ENCODE measurements at places on chromosomes 11 and 22.
A peak's percentile ranks its signal among the peaks of the same experiment; 100 is the strongest.

DNA sequence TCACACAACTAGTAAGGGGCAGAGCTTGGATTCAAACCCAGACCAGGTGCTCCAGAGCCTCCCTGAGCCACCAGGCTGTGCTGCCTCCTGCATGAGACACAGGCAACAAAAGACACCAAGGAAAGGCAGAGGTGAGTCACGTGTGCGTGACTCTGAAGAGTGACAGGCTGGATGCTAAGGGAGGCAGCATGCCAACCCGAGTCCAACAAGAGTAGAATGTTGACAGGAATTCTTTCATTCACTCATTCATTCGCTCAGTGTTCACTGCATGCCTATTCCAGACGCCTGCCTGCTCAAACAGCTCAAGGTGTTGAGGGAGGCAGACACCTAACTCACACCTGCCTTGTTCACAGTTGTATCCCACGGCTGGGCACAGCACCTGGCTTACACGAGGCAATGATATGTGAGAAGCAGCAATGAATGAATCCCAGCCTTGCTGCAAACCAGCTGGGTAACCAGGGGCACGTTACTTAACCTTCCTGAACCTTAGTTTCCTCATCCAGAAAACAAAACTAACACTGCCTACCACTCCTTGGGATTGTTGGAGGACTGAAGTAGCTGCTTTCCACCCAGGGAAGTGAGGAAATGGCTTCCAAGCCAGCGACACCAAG, 73.8 kb upstream of the ARFGAP3 start:
- peak; percentile 82 for DNase-seq

DNA sequence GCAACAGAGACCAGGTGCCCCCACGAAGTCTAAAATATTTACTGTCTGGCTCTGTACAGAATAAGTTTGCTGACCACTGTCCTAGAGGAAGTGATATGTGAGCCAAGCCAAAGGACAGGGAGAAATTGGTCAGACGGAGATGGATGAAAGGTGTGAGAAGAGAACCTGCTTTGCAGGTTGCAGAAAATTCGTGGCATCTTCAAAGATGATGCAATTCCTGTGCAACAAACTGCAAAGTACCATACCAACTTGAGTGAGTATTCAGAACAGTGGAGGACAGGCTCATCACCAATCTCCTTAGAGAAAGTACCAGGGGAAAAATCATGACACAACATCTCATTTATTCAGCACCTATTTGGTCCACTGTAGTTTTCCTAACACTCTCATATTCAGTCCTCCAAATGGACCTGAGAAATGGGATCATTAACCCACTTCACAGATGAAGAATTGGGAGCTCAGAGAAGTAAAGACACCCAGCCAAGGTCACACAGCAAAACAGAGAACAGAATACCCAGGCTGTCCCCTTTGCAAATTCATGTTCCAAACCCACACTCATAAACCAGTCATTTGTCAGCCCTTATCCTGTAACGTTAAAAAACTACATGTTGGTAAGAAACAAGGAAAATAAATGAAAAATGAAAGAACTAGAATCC, 536.8 kb downstream of the MIAT start:
- DNase-seq: no peak

DNA sequence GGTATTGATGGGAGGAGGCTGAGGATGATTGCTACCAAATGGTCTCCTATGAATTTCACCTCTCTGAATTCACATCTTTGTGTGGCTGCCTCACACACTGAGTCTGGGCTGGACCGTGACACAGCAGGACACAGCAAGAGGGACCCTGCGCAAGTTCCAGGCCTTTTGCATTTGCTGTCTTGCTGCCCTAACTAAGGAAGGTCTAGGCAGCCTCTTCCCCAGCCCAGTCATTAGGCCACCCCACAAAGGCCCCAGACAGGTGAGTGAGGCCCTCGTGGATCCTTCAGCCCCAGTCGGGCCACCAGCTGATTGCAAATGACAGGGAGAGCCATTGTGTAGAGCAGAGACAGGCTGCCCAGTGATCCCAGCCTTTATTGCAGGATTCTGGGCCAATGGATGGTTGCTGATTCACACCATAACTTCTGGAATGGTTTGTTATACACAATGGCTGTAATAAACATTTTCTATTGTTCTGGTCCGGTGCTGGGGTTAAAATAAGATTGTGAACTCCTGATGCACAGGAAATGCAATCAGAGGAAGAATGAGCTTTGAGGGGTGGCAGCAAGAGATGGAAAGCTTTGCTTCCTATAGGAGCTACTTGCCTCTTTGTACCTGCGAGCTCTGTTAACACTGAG, 28.5 kb upstream of the CSNK2A3 start:
- DNase-seq: no peak

- no peak for DNase-seq
Measured at GRCh38 chr11:47686151-47686550, 29.0 kb downstream of the AGBL2 start.

- DNase-seq: peak; percentile 66
Measured at GRCh38 chr11:64489831-64490441, 101.1 kb upstream of the SLC22A12 start.

GRCh38 chr11:78195917-78196560, 7.3 kb downstream of the USP35 start:
- DNase-seq: no peak

DNA sequence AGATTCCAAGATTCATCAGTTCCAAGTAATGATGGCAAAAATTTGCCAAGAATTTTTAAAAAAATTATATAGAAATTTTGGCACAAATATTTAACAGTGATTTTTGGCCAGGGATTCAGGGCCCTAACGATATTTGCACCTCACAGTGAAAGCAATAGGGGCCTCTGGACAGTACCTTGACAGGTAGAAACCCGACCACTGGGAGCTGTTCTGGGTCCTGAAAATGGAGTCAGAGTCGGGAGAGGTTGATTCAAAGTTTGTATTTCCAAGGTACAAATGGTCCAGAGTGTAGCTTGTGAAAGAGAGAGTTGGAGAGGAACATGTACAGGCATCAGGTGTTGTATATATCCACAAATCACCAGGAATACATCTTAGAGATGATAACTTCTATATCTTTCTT, 41.6 kb downstream of the MRGPRX2 start:
- no peak for DNase-seq

DNA sequence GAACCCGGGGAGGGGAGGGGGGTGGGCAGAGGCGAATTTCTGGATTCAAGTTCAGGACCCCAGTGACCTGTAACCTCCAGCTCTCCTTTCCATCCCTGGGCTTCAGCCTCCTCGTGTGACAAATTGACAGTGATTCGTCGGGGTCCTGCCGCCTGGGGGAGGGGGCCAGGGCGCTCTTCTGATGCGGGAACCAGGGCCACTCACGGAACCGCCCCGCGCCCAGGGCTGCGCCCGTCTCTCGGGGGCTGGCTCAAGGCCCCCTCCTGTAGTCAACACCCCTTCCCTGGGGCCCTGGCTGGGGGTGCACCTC, 92.8 kb upstream of the ANO1 start:
- no peak for DNase-seq

DNA sequence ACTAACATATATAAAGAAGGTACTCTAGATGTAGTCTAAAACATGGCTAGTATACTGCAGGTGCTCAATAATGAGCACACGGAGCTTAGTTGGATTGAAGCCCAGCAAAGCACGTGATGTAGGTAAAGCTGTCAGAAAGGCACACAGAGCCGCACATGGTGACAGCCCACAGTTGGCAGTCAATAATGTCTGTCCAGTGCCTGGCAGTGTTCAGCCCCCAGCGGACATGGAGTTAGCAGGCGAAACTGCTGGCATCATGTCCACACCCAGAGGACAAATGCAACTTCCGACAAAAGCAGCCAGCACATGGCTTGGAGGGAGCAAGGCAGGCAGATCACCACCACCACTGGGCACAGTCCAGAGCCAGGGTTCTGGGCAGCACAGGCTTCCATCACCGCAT, 43.5 kb upstream of the H19 start:
- no peak for DNase-seq

DNA sequence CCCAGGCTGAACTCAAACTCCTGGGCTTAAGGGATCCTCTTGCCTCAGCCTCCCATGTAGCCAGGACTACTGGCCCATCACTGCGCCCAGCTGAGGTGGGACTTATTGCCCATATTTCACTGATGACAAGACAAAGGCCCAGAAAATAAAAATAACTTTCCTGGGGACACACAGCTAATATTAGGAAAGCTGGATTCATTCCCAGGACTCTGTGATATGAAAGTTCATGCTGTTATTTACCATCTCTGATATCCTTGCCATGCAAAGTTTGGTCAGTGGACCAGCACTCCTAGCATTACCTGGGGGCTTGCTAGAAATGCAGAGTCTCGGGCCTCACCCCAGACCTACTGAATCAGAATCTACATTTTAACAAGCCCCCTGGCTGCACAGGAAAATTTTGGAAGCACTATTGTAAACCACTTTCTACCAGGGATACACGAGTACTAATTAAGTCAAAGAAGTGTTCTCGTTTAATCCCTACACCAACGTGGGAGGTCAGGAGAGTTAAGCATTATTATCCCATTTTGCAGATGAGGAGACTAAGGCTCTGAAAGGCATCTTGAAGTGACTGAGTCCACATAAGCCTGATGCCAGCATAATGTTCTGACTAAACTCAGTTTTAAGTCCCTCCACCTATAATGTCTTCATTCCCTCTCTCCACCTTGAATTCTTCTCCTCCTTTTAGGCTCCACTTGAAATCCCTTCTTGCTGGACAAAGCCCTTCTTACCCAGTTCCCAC, 2.5 kb upstream of the FAM83F start:
- no peak for DNase-seq

GRCh38 chr11:1308743-1309497, 512 bp downstream of the TOLLIP start:
- no peak for DNase-seq

- no peak for DNase-seq
Measured at GRCh38 chr22:44890416-44891292, 119.2 kb downstream of the PHF21B start.

- DNase-seq: peak; percentile 99
Measured at GRCh38 chr22:26550498-26551033, 38.3 kb upstream of the TFIP11 start.

- no peak for DNase-seq
Measured at GRCh38 chr11:15602785-15603567, 488.3 kb downstream of the INSC start.

GRCh38 chr11:79397252-79397651, 43.6 kb downstream of the TENM4 start:
- peak; percentile 57 for DNase-seq

DNA sequence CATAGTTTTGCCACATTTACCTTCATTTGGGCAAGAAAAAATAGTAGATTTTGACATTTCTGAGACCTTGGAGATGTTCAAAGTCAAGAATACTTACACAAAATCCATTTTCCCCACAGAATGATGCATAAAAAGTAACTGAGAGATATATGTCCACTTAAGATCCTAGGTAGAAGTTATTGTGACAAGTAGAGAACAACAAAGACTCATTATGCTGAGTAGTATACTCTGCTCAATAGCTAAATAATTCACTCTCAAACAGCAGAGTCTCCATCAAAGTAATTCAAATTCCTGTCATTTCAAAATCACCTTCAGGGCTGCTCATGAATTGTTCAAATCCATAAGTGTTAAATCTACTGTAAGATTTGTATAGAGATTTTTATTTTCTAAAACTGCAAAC, 35.3 kb downstream of the IMMP1L start:
- DNase-seq: no peak

DNA sequence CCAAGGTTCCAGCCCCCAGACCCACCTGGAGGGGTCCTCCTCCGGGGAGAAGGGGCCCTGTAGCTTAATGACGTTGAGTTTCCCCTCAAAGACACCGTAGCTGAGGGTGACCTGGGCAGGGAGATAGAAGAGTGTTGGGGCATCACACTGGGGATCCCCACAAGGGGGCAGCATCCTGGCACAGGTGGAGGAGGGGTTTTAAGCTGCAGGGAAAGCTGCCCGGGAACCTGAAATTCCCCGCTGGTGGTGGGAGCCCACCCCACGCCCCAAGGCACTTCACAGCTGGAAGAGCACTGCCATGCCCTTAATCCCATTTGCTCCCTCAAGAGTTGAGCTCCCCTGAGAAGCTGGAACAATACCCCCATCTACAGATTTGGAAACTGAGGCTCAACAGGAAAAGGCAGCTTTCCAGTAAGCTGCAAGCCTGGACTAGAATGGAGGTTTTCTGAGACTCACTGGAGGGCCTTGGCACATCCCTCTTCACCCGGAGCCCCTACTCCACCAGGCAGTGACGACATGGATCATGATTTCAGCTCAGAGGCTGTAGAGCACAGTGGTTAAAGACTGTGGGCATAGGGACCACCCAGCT, 13.7 kb downstream of the MFNG start:
- peak; percentile 44 for DNase-seq

DNA sequence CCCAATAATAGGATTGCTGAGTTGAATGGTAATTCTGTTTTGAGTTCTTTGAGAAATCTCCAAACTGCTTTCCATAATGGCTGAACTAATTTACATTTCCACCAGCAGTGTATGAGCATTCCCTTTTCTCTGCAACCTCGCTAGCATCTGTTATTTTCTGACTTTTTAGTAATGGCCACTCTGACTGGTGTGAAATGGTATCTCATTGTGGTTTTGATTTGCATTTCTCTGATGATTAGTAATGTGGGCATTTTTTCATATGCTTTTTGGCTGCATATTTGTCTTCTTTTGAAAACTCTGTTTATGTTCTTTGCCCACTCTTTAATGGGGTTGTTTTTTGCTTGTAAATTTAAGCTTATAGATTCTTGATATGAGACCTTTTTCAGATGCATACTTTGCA, 97.4 kb downstream of the FDX1 start:
- peak; percentile 44 for DNase-seq

DNA sequence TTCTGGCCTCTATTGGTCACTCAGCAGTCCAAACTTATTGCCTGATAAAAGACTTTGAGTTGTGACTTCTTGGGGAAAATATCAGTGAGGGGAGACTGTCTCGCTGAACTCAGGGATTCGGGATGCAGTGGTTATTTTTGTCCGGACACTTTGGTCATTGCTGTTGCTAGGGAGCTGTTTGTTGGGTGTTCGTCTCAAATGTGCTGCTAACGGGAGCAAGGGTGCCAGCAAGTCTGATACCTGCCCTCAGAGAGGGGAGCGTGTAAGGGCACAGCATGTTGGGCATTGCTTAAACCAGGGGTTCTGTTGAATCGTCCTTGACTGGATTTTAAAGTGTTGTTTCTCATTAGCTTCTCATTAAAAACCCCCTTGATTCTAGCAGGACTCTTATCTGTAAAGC, 49.2 kb upstream of the SLC25A18 start:
- DNase-seq: no peak

- DNase-seq: no peak
Measured at GRCh38 chr11:63869683-63870082, 30.8 kb downstream of the MARK2 start.
